ENCODE measurements at places on chromosomes 6 and 20.

DNA sequence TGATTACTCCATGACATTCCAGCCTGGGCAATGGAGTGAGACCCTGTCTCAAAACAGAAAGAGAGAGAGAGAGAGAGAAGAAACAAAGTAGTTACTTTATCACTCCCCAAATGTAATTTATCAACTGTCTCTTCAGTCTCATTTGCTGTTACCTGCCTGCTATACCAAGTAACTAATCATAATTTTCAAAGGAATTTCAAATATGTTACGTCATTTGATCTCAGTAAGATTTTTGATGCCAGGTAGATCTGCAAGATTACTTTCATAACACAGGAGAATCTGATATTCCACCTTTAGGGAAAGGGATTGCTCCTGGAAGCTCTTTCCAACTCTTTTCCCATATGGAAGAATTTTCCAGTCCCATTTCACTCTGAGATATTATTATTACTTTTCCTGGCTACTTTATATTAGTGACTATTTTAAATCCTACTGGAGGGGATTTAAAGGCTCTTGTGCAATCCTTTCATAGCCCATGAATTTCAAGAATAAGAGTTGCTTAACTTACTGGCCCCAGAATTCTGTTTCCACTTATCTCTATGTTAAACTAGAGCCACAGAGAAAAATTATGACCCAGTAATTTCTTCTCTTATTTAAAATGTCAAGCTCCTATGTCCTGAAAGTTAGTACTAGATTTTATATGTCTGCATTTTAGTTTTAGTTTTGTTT is 390.2 kb upstream of the FLRT3 start:
- DNase-seq, result no peak

DNA sequence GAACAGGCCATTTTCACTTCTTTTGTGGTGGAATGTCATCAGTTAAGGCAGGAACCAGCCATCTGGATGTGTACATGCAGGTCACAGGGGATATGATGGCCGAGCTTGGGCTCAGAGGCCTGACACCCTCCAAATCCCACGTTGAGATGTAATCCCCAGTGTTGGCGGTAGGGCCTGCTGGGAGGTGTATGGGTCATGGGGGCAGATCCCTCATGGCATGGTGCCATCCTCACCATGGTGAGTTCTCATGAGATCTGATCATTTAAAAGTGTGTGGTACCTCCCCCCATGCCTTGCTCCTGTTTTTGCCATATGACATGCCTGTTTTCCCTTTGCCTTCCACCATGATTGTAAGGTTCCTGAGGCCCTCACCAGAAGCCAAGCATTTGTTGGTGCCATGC is 26.8 kb downstream of the WDR27 start:
- DNase-seq, result no peak

DNA sequence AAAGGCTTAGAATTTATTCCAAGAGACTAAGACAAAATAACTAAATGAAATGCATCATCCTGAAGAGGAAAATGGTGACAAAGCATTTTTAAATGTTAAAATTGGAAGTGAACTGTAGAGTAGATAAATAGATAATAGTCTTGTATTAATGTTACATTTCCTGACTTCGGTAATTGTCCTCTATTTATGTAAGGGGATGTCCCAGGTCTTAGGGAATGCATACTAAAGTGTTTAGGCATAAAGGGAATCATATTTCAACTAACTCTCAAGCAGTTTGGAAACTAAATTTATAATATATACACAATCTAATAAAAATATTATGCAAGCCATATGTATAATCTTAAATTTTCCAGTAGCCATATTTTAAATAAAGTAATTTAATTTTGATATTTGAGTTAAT is 159.3 kb downstream of the WDR27 start:
- DNase-seq, result no peak

DNA sequence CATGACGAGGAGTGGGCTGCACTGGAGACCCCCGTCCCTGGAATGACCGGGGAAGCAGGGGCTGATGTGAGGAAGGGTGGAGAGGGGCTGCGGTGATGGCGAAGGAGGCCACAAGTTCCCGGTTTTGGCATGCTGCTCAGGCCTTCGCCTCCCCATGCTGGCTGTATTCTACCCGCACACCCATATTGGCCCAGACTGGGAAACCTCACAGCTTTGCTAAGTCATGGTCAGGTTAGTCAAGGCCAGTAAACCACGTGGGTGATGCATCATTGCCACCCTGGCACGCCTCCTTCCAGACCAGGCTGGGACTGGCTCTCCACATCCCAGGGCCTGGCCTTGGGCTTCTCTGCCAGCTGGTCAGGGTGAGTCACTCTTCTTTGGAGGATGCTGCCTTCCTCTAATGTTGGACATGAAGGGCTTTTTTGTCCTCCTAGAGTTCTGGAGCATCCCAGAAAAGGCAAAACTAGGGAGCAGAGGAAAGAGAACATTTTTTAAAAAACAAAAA is 53.8 kb downstream of the PCNA start:
- no peak for DNase-seq

DNA sequence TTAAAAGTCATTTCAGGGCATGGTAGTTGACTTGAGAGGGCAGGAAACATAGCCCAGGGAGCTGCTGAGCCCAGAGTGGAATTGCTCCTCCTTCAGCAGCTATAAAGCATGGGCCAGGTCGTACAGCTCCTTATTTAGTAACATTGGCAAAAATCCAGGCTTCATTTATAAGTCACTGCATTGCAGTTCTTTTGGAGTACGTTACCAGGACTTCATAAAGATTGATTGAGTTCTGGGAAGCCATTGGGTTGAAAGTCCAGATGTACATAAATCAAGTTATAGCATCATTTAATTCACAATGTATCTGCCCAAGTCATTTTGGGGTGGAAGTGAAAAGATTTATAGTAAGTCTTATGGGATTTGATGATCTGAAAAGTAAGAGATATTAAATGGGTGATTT is 53.0 kb upstream of the ANKEF1 start:
- DNase-seq, result no peak

DNA sequence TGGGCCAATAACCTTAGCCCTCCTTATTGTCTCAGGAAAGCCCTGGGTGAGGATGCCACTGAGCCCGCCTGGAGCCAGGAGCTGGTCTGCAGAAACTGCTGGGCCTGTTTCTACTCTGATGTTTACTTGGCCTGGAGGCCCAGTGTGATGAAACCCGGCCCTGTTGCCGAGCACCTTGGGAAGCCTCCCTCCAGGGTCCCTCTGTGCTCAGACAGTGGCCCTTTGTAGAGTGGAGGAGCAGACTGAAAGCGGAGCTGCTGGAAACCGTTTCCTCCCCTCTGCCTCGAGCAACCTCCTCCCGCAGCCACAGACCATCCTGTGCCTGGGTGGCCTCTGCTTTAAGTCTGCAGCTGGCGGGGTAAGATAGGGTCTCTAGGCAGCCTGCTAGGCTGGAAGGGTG is 84.1 kb upstream of the EPB41L1 start:
- no peak for DNase-seq

GRCh38 chr6:37600312-37600916 is 97.3 kb downstream of the MDGA1 start:
- DNase-seq, result no peak

DNA sequence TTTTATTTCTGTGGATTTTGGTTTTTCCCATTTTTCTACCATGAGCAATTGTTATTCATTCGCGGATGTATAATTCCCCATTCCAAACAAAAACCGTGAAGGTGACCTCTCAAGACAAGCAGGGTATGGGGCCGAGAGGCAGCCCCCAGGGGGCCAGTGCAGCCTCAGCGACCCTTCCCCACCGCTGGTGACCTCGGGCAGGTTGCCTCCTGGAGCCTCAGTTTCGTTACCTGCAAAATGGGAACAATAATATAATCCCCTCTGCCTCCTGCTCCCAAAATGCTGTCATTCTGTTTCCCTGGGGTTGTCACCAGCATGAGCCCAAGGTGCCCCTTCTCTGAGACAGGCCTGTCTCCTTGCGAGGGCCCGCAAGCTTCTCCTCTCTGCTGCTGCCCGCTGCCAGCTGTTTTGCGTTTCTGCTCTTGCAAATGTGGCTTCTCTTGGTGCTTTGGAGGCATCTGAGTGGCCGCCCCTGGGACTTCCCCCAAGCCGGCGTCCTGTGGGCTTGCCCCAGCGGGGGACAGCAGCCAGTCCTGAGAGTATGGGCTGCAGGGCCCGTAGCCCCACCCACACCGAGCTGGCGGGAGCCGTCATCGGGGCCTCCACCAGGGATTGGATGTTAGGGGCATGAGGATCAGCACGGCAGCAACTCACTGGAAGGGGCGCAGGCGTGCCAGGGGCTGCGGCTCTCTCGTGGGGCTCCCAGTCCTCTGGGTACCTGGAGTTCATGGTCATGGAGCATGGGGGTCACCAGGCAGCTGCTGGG is 161.9 kb downstream of the TAF4 start:
- DNase-seq, result no peak
